ENCODE measurements at places on chromosomes 5 and 9.

GRCh38 chr5:62600560-62601252 is 22.1 kb downstream of the LRRC70 start:
- no peak for DNase-seq

- DNase-seq, result no peak
These were observed 65.3 kb downstream of the CDC14B start for GRCh38 chr9:96554326-96554725.

DNA sequence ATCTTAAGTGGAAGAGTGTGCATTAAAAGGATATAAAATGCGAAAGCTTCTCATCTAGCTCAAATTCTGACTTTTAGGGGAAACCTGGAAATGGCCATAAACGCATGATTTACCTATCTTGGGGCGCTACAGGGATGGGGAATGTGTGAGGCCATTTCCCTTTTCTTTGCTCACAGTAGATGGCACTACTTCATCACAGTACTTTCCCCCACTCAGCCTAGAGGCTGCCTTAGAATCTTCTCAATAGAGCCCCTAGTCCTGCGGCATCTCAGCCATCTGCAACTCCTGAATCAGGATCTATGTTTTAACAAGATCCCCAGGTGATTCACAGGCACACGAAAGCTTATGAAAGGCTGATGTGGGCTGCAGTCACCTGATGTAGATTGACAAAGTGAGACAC is 110.8 kb downstream of the LHFPL2 start:
- no peak for DNase-seq

GRCh38 chr9:123772374-123772773 is 157.6 kb downstream of the DENND1A start:
- DNase-seq, result no peak

DNA sequence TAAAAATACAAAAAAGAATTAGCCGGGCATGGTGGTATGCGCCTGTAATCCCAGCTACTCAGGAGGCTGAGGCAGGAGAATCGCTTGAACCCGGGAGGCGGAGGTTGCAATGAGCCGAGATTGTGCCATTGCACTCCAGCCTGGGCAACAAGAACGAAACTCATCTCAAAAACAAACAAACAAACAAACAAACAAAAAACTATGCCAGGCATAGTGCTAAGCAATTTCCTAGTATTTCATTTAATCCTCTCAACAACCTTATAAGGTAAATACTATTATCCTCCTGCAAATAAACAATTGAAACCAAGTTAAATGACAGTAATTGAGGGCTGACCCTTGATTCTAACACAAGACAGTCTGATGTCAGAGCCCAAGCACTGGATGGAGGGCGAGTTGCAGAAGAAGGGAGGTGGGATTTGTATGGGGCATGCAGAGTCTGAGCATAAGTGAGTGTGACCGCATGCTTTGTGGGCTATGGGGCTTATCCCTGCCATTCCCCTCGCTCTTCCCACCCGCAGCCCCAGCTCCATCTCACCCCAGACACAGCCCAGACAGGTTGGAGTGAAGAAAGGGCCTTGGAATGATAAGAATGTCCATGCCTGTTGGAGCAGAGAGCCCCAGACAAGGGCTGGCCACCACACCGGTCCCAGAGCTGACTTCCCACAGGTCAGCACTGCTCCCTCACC is 24.3 kb upstream of the RPS14 start:
- no peak for DNase-seq

- DNase-seq, result no peak
These were observed 40.7 kb upstream of the TRPM3 start for GRCh38 chr9:71162126-71162525.

DNA sequence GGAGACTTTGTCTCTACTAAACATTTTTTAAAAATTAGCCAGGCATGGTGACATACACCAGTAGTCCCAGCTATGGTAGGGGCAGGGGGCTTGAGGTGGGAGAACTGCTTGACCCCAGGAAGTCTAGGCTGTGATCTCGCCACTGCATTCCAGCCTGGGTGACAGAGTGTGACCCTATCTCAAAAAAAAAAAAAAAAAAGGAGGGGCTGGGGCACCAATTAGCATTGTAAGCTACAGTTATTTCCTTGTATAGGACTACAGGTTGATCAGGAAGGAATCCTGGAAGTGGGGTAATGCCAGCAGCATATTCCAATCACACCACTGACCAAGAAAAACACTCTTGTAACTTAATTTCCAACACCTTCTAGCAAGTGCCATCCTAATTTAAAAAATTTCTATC is 32.1 kb downstream of the PWWP2A start:
- DNase-seq, result no peak

DNA sequence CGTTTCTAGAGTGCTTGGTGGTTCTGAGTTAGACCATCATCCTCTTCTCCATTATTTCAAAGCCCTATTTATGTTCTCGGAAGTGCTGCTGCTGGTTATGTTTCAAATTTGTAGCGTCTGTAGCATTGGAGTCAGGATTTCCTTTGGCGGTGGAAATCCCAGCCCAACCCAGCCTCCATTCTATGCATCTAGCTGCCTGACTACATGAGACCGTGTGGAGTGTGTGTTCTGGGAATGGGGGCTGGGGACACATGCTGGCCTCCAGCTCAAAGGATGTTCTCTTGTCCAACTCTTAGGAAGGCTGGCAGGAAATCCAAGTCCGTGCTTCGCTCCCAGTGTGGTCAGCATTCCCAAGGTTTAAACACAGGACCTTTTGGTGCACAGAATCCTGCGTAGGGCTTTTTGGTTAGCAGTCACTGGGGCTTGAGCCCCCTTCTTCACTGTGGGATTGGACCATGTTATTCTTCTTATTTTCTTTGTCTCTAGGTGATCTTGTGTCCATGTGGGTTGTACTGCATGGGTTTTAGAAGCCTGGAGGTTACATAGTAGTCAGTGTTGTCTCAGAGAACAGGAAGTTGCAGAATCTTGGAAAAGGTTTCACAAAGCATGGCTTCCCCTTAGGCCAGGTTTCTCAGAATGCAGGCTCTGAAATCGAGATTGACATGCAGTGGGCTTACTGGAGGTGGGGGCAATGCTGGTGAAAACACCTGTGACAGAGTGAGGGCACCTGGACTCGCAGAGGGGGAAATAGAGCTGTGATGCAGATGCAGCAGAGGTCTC is 132.2 kb downstream of the ARHGAP26 start:
- DNase-seq, result no peak

- no peak for DNase-seq
These were observed 40.3 kb upstream of the CDKN2B start for GRCh38 chr9:22049411-22049810.

- DNase-seq, result no peak
These were observed 10.9 kb downstream of the HK3 start for GRCh38 chr5:176888016-176888864.

- DNase-seq, result no peak
These were observed 910 bp downstream of the TDRD7 start for GRCh38 chr9:97412626-97413385.

Data from stimulated activated naive CD8-positive, alpha-beta T cell treated with anti-CD3 and anti-CD28 coated beads, Interleukin-15, amount 100 ng/mL, for 72 hours (primary cell).